ENCODE measurements at places on chromosomes 16 and 17.
A peak's percentile ranks its signal among the peaks of the same experiment; 100 is the strongest.

DNA sequence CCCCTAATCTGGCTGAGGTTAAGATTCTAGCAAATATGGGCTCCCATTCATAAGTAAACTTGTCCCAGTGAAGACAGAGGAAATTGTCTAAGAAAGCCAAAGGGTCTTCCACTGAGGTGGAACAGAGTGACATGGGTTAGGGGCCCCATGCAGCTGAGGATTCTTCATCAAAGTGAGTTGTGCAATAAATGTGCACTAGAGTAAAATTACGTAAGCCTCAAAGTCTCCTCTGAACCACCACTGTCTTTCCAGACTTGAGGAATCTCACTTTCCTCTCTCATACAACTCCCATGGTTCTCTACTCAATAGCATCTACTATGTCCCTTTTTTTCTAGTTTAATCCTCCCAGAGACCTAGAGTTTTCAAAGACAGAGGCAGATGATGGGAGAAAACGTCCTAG lies 132.4 kb downstream of the CA10 start:
- DNase-seq, result no peak

DNA sequence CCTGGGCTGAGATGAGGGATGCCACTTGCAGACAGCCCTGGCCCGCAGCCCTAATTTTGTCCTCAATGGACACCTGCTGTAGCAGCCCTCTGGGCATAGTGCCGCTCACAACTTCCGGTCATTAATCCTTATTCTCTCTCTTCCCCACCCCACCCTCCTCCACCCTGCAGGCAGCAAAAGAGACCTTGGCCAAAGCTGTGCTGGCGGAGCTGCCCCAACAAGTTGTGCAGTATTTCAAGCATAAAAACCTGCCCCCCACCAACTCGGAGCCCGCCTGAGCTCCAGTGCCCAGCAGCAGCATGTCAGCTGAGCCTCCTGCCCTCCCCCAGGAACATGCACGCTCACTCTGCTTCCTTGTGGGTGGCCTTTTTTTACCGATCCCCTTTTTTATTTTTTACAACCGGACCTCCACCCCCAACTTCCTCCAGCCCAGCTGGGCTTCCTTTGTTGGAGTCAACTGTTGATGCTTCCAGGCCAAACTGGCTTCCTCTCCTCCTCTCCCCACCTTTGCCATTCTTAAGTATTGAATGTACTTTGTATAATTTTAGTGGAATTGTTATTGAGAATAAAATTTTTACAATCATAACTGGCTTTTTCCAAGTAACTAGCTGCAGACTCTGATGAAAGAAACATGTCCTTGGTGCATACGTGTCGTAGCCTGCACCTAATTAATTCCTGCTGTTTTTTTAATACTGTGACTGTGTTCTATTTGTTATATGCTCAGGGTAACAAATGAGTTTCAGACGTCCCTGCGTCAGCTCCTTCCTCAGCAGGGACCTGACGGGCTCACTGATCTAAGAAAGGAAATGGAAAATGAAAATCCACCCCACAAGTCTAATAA lies 38.2 kb downstream of the PSME3IP1 start:
- peak; percentile 21 for DNase-seq

DNA sequence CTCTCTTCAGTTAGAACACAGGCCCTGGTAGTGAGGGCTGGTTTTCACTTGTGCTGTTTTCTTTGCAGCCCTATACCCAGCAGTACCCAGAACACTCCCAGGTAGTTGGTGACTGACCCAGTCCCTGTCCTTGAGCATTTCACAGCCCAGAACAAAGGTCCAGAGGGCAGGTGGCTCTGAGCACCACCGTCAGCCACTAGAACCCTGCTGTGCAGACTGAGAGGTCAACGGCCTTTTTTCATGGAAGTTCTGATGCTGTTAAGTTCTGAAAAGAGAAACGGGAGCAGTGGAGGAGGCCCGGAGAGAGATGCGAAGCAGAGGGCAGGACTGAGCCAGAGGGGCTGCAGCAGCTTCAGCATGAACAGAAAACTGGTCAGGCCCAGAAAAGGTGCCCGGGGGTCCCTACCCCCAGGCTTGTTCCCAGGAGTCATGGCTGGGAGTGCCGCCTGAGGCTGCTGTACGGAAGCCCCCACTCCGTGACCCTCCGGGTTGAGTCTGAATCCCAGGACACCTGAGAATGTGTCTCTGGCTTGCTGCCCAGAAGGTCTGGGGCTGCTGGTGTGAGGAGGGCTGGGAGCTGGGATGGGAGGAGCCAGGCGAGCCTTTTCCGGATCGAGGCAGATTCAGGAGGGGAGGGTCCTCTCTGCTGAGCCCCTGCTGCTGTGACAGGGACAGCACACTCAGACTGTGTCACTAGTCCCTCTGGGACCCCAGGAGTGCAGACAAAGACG lies 8.7 kb downstream of the ZNF276 start:
- DNase-seq, result no peak

GRCh38 chr16:88344411-88345030 lies 38.2 kb upstream of the ZNF469 start:
- no peak for DNase-seq

DNA sequence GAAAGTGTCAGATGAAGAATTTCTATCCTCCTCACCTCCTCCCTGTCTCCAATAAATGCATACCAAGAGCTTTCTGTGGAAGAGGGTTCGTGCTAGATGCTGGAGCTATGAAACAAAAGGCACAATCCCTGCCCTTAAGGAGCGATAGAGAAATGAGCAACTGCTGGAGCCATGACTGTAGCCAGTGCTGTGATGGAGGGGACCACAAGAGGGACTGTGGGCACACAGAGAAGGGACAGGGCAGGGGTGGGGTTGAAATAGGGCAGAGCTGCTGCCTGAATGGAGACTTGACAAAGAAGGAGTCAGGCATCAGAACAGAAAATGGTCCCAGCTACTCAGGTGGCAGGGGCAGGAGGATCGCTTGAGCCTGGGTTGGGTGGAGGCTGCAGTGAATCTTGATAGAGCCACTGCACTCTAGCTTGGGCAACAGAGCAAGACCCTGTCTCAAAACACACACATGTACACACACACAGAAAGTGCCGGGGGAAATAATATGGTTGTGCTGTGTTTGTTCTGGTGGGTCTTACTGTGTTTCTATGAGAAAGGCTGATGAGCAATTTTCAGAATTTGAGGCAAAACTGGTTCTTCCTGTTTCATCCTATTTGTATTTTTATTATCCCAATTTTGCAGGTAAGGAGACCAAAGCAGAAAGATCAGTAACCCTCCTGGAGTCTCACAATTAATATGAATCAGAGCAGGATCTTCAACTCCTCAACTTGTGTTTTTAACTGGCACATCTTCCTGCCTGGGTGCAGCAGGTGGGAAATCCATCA lies 16.5 kb downstream of the TMEM98 start:
- DNase-seq, result no peak

GRCh38 chr17:41537614-41537954 lies 9.5 kb upstream of the KRT19 start:
- DNase-seq, result no peak

- DNase-seq, result no peak
These were observed 57.2 kb upstream of the ALOX12 start for GRCh38 chr17:6938637-6939036.

DNA sequence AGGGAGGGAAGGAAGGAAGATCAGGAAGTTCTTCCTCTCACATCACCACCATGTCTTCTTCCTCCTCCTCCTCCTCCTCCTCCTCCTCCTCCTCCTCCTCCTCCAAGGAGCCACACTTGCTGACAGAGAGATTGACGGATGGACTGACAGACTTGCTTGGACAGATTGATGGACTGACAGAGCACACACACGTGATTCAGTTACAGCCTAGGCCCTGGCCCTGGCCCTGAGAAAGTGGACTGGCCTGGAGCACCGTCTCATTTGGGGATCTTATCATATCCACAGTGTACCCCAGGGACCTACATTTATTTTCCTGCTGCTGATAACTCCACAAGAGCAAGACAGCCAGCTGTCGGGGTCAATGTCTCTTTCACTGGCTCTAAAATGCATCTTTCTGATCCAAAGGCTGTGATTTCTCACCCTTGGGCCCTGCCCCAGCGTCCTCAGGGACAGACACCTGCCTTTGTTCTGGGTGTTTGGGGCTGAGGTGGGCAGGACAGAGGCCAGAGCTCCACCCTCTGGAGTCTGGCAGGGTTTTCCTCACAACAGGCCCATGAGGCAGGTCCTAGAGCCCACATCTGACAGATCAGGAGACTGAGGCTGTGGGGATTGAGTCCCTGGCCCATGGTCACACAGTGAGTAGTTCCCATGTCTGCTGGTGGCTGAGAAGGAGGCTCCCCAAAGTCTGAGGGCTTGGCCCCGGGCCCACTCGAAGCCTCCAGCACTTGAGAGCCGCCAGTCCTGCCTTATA lies 2.3 kb upstream of the P2RX1 start:
- no peak for DNase-seq

DNA sequence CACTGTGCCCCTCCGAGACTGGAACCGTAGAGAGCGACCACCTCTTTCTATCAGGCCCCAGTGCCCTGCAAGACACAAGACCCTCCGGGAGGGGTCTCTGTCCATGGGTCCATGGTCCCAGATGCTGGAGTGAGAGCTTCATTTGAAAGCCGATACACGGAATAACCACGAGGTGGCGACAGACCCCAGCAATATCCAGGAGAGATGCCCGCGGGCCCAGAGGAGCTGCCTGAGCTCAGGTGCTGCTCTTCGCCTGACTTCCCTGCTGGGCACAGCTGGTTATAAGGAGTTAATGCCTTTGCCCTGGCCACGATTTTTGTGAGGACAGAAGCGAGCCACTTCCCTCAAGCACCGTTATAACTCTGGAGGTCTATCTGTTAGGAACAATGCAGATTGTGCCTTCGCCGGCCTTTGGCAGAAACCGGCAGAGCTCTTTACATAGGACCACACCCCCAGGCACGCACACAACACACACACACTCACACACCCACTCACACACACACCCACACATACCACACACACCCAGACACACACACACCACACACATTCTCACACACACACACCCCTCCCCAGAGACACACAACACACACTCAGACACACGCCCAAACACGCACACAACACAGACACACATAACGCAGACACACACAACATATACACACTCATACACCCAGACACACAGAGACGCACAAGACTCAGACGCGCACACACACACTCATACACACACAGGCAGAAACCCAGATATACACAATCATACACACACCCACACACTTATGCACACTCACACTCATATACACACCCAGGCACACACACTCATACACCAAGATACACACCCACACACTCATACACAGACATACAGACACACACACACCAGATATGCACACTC lies 436.4 kb downstream of the SOX9 start:
- DNase-seq, result no peak

DNA sequence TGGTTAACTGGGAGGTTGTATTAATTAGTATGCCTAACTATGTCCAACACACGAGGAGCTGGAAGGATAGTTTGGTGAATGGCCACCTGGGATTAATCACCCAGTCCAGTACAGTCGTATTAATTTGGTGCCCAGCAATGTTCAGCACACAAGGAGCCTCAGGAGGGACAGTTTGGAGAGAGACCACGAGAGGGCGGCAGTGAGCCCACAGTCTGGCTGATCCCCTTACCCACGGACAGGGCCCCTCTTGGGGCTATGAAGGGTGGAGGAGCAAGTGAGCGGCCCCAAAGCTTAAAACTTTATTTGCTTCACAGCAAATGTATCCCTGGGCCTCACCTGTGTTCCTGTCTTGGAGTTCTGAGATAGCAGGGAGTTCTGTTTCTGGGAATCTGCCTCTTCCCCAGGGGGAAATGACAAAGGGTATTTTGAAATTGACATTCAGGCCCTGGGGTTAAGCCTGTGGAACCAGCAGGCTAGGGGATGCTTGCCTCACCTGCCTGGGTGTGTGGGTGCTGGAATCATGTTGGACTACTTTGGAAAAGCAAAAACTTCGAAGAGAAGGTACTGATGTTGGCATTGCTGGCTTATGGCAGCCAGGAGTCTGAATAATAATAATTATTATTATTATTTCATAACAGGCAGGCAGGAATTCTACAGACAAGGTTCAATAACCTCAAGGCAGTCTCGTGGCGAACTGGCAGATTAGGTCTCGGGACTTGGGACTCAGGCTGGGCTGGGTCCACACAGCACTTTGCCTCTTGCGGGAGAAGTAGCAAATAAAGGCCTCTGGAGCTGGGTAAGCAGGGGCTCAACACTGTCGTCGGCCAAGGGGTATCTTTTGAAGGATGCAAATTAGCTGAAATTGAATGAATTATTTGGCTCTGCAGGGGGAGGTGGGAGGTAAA lies 227.6 kb upstream of the ASIC2 start:
- no peak for DNase-seq

DNA sequence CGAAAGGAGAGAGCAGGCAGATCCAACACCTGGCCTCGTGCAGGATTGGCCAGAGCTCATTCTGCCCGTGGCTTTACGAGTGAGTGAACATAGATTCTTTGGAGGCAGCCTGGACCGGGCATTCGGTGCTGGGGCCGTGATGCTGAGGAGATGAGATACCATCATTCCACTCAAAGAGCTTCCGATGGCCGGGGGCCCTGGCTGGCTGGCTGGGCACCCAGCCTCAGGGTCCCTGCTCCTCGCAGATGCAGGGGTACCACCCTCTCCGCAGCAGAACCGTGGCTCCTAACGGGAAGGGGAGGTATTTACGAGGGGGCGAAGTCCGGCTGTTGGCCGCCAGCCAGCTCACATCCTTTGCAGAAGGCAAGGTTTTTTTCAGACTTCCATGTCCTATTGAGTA lies 66.1 kb upstream of the FOXF1 start:
- no peak for DNase-seq

Measured in GM04503 (cell line).